Urinary bladder (tissue), 4 donors: ENCODE measurements at places on chromosomes 4 and X.

GRCh38 chr4:80271801-80272200, 5.3 kb downstream of the FGF5 start:
- DNase-seq, result no peak

- DNase-seq, result no peak
These were observed 172.4 kb downstream of the SLITRK2 start for GRCh38 chrX:145990051-145990450.

DNA sequence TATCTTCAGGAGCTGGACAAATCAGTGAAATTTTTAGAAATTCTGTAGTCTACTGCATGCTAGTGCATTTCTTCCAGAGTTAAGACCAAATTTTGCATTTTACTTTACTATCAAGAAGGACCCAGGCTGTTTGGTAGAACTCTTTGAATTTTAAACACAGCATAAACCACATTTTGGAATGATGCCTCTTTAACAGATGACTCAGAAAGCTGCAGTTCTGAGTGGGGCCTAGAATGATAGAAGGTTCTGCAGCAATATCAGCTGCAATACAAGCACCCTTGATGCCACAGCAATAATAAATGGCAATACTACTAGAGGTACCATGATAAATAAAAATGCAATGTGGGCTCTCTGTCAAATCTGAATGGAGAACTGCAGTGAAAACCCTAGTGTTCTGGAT, 198.7 kb downstream of the TMA16 start:
- DNase-seq, result no peak

- no peak for DNase-seq
These were observed 1150.8 kb downstream of the STPG2 start for GRCh38 chr4:96992443-96992842.

DNA sequence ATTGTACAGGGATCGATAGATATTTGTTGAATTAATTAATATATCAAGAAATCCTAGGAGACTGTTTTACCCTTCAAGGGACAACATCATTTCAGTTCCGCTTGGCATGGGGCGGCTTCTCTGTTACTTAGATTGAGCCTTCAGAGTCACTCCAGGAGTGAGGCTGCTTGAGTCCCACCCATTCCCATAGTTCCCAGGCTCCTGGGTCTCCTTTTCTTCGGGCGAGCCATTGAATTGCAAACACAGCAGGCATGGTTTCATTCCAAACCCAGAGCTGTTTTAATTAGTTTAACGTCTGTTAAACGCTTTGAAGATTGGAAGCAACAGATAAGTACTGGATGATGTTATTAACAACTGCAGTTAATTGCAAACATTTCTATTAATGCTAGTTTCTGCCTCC, 571 bp upstream of the EDA start:
- no peak for DNase-seq

- DNase-seq, result no peak
These were observed 15.4 kb downstream of the ANXA3 start for GRCh38 chr4:78566834-78567499.

DNA sequence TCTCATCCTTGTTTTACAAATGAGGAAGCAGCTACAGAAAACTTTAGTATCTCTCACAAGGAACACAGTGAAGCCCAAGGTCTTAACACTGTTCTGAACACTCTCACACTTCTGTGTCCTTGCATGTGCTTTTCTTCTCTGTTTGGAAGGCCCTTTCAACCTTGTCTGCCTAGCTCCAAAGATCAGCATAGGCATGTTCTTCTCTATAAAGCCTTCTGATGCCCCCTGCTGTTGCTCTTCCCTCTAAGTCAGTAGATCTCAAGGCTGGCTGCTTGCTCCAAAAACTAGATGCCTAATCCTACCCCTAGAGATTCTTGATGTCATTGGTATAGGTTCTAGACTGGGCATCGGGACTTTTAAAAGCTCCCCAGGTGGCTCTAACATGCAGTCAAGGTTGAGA, 5.9 kb downstream of the APOO start:
- no peak for DNase-seq

GRCh38 chr4:111941957-111942356, 203.3 kb upstream of the FAM241A start:
- no peak for DNase-seq
